ENCODE measurements at places on chromosomes 11 and 22. TPM values are rescaled to one million over a fixed set of nuclear protein-coding genes. Genes with fewer than 3 reads are reported as not detected.

The POU2AF2 gene
- total RNA-seq: not detected

The SMTNL1 gene
- not detected for total RNA-seq

The HBE1 gene
- total RNA-seq: not detected

The INPP5J gene
- total RNA-seq: 0.53 TPM

Data from A549 treated with GW870086 at 1 μM for 4 hours (cell line).